ENCODE measurements at places on chromosomes 12 and 14.
A peak's percentile ranks its signal among the peaks of the same experiment; 100 is the strongest.

DNA sequence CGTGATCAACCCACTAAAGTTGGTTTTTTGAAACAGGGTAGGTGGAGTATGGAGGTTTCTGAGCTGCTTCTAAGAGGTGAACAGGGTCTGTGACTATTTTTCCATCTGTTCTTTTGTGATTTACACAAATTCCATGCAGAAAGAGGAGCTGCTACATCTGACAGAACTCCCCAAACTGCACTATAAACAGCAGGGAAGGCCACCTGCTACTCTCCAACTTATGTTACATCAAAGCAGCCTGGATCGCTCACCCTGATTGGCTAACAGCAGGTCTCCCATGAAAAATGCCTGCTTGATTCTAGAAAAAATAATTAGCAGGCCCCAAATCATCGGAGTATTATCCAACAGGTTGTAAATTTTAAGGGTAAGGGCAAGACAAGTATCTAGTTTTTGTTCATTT, 282.9 kb upstream of the FLRT2 start:
- DNase-seq = no peak

DNA sequence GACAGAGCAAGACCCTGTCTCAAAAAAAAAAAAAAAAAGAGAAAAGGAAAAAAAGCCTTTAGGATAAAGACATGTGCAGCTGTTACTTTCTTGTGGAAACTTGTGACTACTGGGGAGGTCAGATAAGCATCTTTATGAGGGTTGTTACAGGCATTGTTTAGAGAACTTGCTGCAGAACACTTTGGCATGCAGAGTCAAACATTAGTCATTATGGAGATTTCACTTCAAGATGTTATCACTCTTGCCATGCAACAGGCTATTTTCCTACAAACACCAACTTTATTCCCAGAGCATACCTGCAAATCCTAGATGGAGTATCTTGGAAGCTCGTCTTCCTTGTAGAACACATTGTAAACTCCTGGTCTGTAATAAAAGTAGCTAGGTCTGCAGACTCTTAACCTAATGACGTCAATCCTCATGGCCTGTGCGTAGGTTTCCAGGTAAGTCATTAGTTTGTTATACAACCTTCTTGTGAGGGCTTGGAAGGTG, 36.3 kb upstream of the WDR89 start:
- DNase-seq = no peak

- DNase-seq = no peak
These were observed 96.8 kb downstream of the ERGIC2 start for GRCh38 chr12:29283969-29284700.

- no peak for DNase-seq
These were observed 16.1 kb upstream of the SMOC1 start for GRCh38 chr14:69863083-69863482.

GRCh38 chr14:50040895-50041465, 75.4 kb downstream of the VCPKMT start:
- no peak for DNase-seq

DNA sequence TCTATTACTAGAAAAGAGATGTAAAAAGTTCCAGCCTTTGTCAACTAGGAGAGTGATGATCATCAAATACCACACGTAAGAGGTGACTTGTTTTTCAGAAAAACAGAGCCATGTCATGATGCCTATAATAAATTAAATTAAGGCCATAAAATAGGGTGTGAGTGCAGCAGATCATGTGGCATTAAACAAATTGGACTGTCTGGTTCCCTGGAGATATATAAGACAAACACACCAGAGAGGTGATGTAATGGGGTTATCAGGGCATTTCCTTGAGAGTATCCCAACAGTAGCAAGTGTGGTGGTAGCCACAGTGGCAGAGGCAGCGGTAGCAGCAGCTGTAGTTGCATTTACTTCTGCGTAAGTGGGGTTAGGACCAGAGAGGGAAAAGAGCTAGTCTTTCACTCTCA, 14.6 kb upstream of the GALNT6 start:
- no peak for DNase-seq

- no peak for DNase-seq
These were observed 553 bp downstream of the TRIM9 start for GRCh38 chr14:51094282-51094821.

DNA sequence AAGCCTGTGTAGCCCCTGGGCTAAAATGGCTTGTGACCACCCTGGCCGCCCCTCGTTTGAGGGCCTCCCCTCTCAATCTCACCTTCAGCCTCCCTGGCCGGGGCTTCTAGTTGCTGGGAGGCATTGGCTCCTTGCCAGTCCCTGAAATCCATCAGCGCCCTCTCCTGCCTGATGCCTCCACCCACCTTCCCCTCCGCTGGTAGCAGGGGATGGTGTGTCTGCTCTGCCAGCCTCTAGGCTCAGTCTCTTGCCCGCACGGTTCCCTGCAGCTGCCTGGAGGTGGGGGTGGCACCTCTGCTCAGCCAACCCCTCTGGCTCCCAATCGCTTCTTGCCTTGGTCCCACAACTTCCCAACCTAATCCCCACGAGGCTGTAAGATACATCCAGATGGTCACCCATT, 167.9 kb downstream of the PHETA1 start:
- no peak for DNase-seq

- no peak for DNase-seq
These were observed 19.0 kb downstream of the GALNT9 start for GRCh38 chr12:132310181-132311040.

GRCh38 chr12:125092872-125093680, 27.8 kb downstream of the AACS start:
- DNase-seq = no peak

DNA sequence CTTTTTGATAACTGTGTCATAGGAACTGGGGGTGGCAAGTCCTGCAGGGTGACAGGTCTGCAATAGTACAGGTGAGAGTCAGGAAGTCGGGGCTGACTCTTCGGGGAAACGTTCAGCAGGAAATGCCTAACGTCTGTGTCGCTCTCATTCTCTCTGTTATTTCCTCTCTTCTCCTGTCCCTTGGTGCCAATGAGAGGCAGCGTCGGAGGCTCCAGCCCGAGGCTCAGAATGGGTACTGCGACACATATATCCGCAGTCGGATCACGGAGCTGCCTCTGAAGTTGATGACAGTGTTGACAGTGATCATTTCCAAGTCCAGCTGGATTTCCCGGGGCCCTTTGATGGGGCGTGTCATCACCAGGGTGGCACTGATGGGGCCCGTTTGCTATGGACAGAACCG, 2.7 kb upstream of the TC2N start:
- DNase-seq = no peak

- no peak for DNase-seq
These were observed 152.0 kb upstream of the AEBP2 start for GRCh38 chr12:19287302-19287701.

DNA sequence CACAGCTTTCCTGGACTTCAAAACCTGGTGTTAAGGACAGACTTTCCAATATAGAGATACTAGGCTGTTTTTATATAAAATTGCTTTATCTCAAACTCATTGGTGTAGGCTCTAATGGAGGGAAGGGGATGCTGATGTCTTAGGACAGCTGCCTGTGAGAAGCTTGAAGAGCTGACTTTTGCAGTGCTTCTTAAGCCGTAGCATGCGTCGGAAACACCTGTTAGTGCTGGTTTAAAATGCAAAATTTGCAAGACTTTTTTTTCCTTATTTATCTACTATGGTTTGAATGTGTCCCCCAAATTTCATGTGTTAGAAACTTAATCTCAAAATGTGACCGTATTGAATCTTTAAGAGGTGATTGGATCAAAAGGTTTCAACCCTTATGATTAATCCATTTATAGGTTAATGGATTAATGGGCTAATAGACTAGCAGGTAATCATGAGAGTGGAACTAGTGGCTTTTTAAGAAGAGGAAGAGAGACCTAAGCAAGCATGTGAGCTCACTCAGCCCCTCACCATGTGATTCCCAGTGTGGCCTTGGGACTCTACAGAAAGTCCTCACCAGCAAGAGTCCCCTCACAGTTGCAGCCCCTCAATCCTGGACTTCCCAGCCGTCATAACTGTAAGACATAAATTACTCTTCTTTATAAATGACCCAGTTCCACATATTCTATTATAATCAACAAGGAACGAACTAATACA, 60.9 kb upstream of the FUT8 start:
- DNase-seq = no peak

DNA sequence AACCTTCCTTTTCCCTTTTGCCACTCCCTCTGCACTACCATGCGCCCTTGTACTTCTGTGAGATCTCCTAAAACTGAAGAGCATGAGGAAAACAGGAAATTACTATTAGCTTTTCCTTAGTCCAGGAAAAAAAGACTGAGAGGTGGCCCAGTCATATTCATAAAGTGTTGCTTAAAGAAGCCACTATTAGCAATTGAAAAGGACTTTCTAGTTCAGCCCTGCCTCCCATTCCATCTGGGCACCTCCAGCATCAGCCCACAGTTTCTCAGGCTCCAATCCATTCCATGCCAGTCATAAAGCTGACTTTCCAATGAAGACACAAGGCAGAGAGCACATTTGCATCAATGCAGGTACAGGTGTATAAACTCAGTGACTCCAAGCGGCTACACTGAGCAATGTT, 19.9 kb upstream of the AMIGO2 start:
- no peak for DNase-seq

- DNase-seq = no peak
These were observed 412.4 kb downstream of the FOXG1 start for GRCh38 chr14:29178971-29179370.

GRCh38 chr12:24069532-24070395, 120.3 kb upstream of the SOX5 start:
- DNase-seq = no peak

- DNase-seq = no peak
These were observed 1.1 kb downstream of the CPNE6 start for GRCh38 chr14:24072436-24072835.

GRCh38 chr12:16955083-16955657, 349.2 kb upstream of the LMO3 start:
- no peak for DNase-seq

DNA sequence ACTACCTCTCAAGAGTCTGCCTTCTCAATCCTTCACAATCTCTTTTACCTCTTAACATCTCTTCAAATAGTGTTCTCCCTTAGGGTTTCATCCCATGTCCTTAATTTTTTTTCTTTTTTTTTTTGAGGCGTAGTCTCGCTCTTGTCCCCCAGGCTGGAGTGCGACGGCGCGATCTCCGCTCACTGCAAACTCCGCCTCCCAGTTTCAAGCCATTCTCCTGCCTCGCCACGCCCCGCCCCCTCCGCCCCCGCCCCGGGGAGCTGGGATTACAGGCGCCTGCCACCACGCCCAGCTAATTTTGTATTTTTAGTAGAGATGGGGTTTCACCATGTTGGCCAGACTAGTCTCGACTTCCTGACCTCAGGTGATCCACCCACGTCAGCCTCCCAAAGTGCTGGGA, 7.0 kb upstream of the BCAT1 start:
- no peak for DNase-seq

- no peak for DNase-seq
These were observed 4.6 kb downstream of the AP1G2 start for GRCh38 chr14:23562822-23563472.

DNA sequence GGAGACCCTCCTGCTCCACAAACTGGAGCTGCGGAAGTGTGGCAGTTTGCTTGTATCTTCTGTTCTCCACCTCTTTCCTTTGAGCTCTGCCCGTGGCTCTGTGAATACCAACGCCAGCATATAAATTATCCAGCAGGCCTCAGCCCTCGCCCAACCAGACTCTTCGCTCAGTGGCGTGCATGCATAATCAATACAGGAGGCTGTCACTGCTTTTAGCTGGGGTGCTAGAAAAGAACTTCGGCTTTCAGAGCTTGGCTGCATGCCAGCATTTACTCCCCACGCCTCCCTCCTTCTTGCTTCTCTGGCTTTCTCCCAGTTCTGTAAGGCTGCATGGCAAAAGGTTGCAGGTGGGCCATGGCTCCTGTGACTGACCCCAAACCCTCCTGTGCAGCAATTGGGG, 26.9 kb downstream of the NRXN3 start:
- no peak for DNase-seq

DNA sequence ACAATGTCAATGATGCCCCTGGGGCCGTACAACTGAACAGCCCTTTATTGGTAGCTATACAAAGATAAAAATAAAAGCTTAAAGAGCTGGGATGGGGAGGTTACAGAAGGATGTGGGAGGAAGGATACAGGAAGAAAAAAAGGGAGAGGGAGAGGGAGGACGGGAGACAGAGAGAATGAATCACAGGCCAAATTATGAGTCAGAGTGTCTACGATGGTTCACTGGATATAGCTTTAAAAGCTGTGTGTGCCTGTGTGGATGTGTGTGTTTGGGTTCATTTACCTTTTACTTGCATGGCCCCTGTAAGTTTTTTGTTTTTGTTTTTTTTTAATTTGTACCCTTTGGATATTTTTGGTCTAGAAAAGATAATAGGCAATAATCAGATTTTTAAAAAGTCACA, 111.9 kb downstream of the CCDC60 start:
- no peak for DNase-seq

DNA sequence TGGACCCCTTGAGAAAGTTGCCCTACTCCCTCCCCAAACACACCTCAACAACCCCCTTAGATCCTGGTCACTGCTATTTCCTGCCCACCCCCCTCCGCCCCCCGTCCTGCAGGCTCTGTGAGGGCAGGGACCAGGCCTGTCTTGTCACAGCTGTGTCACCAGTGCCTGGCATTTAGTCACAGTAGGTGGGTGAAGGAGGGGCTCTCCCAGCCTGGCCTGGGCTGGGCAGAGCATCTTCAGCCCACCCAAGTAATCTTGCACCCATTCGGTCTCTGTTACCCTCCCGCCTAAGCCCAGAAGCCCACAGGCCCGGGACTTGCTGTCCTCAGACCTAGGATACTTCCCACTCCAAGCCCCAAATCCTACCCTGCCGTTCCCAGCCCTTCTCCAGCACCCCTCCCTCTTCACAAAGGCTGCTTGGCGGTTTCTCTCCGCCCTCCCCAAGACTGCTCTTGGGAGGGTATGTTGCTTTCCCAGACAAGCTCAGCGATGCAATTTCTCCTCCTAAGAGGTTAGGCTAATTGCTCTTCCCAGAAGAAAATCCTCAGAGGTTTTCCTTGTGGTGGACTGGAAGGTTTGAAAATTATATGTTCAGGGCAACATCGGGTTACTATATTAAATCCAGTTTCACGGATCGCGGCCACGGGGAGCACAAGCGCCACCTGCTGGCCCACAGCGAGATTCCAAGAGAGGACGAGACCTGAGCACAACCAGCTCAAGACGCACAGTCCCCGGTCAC, 50.8 kb upstream of the ZFP36L1 start:
- peak; percentile 88 for DNase-seq

DNA sequence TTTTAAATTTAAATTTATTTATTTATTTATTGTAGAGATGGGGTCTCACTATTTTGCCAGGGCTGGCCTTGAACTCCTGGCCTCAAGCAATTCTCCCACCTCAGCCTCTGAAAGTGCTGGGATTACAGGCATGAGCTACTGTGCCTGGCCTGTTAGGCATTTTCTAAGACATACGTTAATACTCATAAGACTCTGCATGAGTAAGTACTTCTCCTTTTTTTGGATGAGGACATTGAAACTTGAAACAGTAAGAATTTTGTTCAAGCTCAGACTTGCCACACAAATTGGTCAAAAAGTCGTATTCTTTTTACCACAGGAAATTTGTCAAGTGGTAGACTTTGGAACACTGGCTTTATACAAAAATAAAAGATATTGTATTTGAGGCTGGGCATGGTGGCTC, 187.4 kb upstream of the RASSF8 start:
- DNase-seq = no peak

GRCh38 chr12:78406213-78406612, 458.4 kb upstream of the SYT1 start:
- DNase-seq = no peak
